GM18507 (cell line): ENCODE measurements at places on chromosomes 6 and 20.

GRCh38 chr6:69917834-69918233 is 51.5 kb downstream of the COL19A1 start:
- no peak for DNase-seq

DNA sequence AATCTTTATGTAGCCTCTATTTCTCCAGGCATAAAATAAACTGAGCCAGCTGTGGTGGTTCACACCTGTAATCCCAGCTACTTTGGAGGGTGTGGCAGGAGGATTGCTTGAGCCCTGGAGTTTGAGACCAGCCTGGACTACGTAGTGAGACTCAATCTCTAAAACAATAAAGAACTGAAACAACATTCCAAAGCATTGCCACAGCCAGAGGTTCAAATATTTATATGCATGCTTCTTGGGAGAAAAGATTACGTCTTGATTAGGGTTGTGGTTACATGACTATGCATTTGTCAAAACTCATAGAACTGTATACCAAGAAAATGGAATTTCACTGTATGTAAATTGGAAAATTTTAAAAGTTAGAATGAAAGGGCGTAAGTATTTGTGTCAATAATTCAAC is 27.7 kb upstream of the PAX1 start:
- DNase-seq: no peak

- DNase-seq: no peak
These were observed 176.4 kb downstream of the ADGB start for GRCh38 chr6:146775220-146775619.

GRCh38 chr6:22300273-22300998 is 3.6 kb upstream of the PRL start:
- no peak for DNase-seq

DNA sequence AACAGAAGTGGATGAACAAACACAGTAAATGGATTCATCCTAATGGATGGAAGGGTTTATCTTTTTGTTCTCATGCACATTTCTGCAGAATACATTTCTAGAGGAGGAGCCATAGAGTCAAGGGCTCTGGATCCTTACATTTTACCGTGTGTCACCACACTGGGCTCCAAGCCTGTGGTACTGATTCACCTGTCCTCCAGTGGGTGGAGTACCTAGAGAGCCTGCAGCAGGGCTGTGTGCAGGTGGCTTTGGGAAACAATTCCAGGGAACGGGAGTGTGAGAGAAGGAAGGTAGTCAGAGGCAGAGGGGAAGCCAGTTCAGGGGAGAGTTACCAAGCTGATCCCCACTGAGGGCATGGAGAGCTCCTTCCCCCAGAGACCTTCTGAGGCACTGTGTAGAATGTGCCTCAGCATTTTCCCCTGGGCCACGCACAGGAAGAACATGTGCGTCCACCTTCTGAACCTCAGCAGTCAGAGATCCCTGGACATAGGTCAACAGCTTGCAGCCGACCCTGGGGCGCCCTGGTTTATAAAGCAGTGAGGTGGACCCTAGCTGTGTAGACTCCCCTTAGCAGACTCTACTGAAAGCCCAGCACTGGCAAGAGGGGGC is 85.3 kb upstream of the SLC22A23 start:
- no peak for DNase-seq

DNA sequence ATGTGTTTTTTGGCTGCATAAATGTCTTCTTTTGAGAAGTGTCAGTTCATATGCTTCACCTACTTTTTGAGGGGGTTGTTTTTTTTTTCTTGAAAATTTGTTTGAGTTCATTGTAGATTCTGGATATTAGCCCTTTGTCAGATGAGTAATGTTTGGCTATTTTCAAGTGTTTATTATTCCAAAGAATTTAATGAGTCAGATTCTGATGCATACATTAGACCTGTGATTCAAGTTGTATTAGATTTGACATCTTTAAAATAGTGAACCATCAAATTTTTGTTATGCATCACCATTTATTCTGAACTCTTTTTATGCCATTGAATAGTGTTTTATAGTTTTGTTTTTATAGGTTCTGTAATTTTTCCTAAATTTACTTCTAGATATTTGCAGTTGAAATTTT is 319.3 kb downstream of the PKHD1 start:
- DNase-seq: no peak

DNA sequence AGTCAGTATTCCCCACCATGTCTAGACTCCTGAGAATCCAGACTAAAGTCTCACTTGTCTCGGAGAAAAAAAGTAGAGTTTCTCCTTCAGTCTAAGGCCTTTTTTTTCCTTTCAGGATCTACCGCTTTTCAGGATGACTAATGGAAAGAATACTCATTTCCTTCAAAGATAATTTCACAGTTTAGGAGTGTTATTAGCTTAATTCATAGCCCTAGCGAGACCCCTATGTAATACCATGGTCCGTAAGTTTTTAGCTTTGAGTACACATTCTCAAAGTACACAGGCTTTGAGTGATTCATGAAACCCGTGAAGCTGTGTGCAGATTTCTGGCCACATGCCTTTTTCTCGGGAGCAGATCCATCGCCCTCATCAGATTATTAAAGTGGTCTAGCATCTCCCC is 133.1 kb downstream of the SOX4 start:
- no peak for DNase-seq
